ENCODE measurements at places on chromosomes 11 and 22. TPM values are rescaled to one million over a fixed set of nuclear protein-coding genes. Genes with fewer than 3 reads are reported as not detected.

The DAGLA gene
- 1.1 TPM for total RNA-seq

The CSTF3 gene
- 33.4 TPM for total RNA-seq

The CARD16 gene
- 16.0 TPM for total RNA-seq

The TMPRSS6 gene
- 0.59 TPM for total RNA-seq

The ABCC8 gene
- 2.5 TPM for total RNA-seq

The TIMP3 gene
- 89.6 TPM for total RNA-seq

The XNDC1N gene
- 14.1 TPM for total RNA-seq

The KCNK4 gene
- total RNA-seq = not detected

The CECR2 gene
- total RNA-seq = 2.8 TPM

The KRTAP5-1 gene
- 0.30 TPM for total RNA-seq

The MOGAT2 gene
- total RNA-seq = 9.6 TPM

The OR51I1 gene
- 0.59 TPM for total RNA-seq

The TMPRSS13 gene
- total RNA-seq = 7.8 TPM

The LDHAL6A gene
- total RNA-seq = not detected

The MYBPC3 gene
- 0.30 TPM for total RNA-seq

The BAIAP2L2 gene
- total RNA-seq = 0.59 TPM

The KCNC1 gene
- total RNA-seq = 0.30 TPM

The GUCY1A2 gene
- 10.6 TPM for total RNA-seq

The TCN1 gene
- 12.0 TPM for total RNA-seq

The BLID gene
- 2.8 TPM for total RNA-seq

The ESAM gene
- total RNA-seq = 9.2 TPM

The LINC01488 gene
- total RNA-seq = not detected

The REXO2 gene
- total RNA-seq = 78.6 TPM

The NRGN gene
- 0.39 TPM for total RNA-seq

The BEST1 gene
- 2.1 TPM for total RNA-seq

The OR51L1 gene
- not detected for total RNA-seq

The C11orf65 gene
- 1.5 TPM for total RNA-seq

The MRGPRE gene
- not detected for total RNA-seq

The OR8D2 gene
- total RNA-seq = not detected

The SLC6A5 gene
- not detected for total RNA-seq

The CARNS1 gene
- 3.8 TPM for total RNA-seq

The APOL2 gene
- 21.6 TPM for total RNA-seq

The TPBGL gene
- total RNA-seq = not detected

The TMEM121B gene
- 0.39 TPM for total RNA-seq

The APOA1 gene
- total RNA-seq = 1.6 TPM

The NXF1 gene
- 33.4 TPM for total RNA-seq

The MPZL2 gene
- total RNA-seq = 56.5 TPM

The FOLR1 gene
- total RNA-seq = 0.69 TPM

The OR10V1 gene
- not detected for total RNA-seq

The SFI1 gene
- 20.3 TPM for total RNA-seq

The AHNAK gene
- total RNA-seq = 567 TPM

Measured in skin of body (tissue), 3 donors.